ENCODE measurements at places on chromosomes 3 and 15.

GRCh38 chr15:42375252-42375651 lies 16.0 kb downstream of the CAPN3 start:
- DNase-seq = no peak

- no peak for DNase-seq
Observed at GRCh38 chr15:93587059-93587521, 498.1 kb upstream of the RGMA start.

DNA sequence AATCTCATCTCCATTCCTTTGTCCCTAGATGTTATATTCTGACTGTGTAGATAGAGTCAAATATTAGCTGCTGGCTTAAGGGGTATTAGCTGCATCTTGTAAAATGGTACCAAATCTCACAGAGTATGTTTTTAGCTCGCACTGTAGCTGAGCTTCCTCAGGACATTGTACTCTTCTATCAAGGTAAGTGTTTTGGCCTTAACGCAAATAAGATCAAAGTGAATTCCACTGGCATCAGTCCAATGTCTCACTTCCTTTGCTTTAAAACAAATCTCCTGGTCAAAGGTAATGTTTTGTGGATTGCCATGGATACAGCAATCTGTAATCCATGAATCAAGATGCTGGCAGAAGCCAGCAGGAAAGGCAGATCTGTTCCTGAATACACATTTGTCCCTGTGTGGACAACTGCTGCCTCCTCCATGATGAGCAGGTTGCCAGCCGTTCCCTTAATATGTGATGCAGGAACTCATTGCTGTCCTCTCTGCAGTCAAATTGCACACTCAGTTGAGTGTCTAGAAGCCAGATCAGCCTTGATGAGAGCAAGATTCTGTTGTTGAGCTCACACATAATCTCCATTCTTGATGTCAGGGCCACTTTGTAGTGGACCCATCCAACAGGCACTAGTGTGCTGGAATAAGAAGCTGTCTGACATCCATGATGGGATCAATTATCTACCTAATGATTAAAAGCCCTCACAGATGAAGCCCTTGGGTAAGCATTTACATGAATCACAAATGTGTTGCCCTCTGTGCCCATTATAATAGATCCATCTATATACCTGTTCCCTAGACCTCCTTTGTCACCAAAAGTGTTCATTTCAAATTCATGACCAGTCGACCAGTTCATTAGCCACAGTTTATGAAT lies 96.6 kb upstream of the AGTR1 start:
- DNase-seq = no peak

GRCh38 chr3:76954412-76954811 lies 85.5 kb upstream of the ROBO2 start:
- no peak for DNase-seq

GRCh38 chr3:46456118-46456517 lies 8.6 kb downstream of the LTF start:
- no peak for DNase-seq
